Stimulated activated CD8-positive, alpha-beta memory T cell treated with anti-CD3 and anti-CD28 coated beads, Interleukin-7, amount 100 ng/mL, for 1 hour (primary cell): ENCODE measurements at places on chromosomes 2 and 18.

DNA sequence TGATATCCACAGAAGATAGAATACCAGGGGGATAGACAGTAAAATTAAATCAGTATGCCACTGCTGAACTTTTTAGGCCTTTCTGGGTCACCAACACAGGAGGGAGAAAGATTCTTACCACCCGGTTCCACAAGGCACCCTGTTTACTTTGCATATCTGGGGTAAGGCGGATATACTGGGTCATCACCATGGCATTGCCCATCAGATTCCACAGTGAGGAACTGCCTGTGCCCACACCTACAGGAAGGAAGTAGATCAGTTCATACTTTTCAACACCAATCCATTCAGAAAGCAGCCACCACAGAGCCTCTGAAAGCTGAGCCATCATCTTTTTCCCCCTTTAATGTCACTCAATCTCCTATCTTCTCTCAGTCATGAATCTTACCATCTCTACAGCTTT lies 2.0 kb downstream of the LMAN2L start:
- DNase-seq, result no peak

GRCh38 chr18:23560186-23560585 lies 26.1 kb downstream of the NPC1 start:
- DNase-seq, result no peak

GRCh38 chr18:77339093-77339492 lies 89.4 kb downstream of the GALR1 start:
- no peak for DNase-seq

DNA sequence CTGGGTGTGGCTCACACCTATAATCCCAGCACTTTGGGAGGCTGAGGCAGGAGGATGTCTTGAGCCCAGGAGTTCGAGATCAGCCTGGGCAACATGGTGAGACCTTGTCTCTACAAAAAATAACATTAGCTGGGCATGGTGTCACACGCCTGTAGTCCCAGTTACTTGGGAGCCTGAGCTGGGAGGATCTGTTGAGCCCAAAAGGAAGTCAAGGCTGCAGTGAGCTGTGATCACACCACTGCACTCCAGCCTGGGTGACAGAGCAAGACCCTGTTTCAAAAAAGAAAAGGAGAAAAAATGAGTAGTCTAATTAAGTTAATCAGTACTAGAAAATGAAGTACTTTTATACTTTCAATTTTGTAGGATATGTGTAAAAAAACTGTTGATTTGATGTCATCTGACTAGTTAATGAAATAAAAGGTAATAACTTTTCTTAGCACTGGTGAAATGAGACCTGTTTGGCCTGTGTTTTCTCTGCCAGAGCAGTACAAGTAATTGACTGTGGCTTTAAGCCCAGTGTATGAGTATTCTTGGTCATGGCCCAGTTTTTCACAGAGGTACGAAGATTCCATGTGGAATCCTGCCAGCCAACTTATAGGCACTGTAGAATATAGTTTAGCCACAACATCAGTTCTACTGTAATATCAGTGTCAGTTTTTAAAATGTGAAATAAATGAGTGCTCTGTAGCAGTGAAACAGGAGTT lies 35.8 kb downstream of the MFSD6 start:
- no peak for DNase-seq

GRCh38 chr2:234345921-234346320 lies 151.0 kb downstream of the ARL4C start:
- DNase-seq, result no peak

DNA sequence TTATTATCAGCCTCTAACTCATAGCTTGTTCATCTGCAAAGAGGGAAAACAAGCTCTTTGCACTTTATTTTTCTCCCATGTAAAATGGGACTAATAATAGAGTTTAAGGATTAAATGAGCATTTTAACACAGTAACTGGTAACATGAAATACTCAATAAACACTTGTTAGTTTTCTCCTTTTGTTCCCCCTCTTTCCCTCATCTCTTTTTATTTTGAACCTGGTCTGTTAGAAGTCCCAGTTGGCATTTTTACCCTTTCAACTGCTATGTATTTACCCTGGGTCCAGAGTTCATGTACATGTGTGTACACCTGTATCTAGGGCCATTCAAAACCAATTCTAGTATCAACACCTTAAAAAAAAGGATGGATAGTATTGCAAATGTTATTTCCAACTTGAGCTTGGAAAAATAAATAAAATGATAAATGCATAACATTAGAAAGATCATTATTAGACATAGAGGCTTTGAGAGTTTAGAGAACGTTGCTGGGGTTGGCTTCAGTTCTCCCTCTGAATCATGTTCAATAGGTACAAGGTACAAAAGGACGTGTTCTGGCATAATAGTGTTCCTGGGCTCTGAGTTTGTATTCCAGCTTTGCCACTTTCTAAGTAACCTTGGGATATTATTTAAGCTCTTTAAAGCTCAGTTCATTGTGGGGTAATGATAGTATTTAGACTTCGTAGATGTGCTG lies 5.2 kb upstream of the VPS54 start:
- DNase-seq, result no peak

- no peak for DNase-seq
Measured at GRCh38 chr2:2528846-2529245, 197.8 kb upstream of the MYT1L start.

GRCh38 chr2:25606892-25607291 lies 66.5 kb downstream of the DTNB start:
- no peak for DNase-seq
